ENCODE measurements at places on chromosomes 4 and X.

DNA sequence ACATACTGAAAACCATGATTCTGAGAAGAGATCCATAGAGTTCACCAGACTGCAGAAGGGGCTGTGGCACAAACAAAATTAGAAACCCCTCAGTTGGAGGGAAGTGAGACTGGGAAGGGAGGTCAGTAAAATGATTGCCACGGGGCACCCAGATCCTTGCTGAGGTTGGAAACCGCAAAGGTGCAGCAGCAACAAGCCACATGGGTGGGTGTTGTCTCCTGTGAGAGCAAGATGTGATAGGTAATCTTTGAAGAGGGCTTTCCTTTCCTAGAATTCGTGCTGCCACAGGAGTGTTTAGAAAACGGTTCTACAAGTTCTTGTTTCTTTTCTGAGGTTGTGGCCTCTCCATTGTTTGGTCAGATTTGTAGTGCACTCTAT, 85.5 kb downstream of the NFKB1 start:
- DNase-seq = no peak

DNA sequence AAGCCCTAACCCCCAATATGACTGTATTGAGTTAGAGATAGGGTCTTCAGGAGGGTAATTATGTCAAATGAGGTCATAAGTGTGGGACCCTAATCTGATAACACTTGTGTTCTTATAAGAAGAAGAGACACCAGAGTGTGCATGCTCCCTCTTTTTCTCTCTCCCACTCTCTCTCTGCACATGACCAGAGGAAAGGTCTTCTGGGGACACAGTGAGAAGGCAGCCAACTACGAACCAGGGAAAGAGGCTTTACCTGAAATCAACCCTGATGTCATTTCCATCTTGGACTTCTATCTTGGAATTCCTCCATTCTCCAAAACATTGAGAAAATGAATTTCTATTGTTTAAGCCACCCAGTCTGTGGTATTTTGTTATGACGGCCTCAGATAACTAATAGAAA, 97.2 kb upstream of the MAD2L1 start:
- no peak for DNase-seq

GRCh38 chrX:14398725-14399124, 130.6 kb upstream of the GLRA2 start:
- DNase-seq = no peak

DNA sequence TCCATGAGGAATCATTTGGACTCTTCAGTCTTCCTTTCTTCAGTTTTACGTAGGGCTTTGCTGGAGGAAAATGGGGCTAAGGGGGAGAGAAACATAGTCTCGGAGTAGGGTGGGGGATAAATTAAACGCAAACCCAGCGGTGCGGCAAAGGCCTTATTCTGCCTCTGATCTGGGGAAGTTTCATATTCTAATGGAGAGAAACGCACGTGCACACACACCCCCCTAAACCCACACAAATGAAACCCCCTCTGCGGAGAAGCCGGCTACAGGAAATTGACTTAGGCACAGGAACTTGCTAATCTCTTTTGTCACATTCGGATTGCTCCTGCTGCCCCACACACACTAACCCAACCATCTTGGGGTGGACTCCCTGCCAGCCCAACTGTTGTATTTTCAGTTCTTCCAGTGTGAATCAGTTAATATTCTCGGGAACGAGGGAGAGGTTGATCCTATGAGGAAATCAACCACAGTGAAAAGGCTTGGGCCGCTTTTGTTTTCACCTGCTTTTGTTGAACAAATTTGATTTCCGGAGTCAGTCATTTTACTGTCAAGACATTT, at the start of gene RHOH:
RHOH (plus strand) TSS at position 308 of the 558 bp plus-strand sequence. CDS start 46,356 bp downstream, outside the sequence.
- DNase-seq = no peak

- no peak for DNase-seq
Observed at GRCh38 chr4:138894011-138894410, 121.6 kb upstream of the NOCT start.

DNA sequence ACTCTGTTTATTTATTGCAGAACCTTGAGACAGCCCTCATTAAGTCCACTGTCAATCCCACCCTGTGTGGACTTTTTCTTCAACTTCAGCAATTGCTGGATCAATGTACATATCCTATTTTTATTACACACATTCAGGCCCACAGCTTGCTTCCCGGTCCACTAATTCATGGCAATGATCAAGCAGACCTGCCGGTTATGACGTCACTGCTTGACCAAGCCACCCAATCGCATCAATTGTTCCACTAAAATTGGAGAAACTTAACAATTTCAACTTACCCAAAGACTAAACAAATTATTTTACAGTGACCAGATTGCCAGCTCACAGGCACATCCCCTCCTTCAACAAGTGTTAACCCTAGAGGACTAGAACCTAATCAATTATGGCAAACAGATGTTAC, 240.4 kb upstream of the MAGEB18 start:
- no peak for DNase-seq

- no peak for DNase-seq
Observed at GRCh38 chr4:62490635-62491034, 1290.5 kb downstream of the ADGRL3 start.

DNA sequence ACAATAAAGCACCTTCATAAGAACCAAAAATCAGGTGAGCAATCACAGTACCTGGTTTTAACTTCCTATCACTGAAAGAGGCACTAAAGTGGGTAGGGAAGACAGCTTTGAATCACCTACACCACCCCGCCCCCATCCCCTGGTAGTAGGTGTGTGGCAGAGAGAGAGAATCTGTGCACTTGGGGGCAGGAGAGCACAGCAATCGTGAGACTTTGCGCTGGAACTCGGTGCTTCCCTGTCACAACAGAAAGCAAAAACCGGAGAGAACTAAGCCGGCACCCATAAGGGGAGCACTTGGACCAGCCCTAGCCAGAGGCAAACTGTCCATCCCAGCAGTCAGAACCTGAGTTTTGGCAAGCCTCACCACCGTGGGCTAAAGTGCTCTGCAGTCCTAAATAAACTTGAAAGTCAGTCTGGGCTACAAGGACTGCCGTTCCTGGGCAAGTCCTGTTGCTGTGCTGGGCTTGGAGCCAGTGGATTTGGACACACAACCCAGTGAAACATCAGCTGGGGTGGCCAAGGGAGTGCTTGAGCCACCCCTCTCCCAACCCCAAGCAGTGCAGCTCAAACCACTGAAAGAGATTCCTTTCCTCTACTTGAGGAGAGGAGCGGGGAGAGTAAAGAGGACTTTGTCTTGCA, 32.1 kb downstream of the NDUFB11 start:
- DNase-seq = no peak

DNA sequence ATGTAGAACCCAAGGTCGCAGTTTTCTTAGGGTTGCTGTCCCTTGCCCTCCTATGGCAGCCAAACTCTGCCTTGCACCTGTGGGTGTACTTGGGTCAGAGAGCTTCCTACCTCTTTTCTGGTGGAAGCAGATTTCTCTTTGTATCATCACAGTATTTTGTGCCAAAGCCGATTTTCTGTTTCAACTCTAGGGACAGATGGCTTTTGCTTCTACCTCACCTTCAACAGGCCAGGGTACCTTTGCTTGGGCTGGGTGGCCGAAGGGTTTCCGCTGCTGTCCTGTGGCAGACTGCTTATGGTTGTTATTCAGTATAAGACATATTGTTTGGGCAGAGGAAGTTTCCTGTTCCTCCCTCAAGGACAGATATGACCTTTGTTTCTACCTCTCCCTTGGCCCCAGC, 22.4 kb downstream of the NEIL3 start:
- DNase-seq = no peak

- DNase-seq = no peak
Observed at GRCh38 chr4:147975933-147976928, 244.3 kb downstream of the ARHGAP10 start.

DNA sequence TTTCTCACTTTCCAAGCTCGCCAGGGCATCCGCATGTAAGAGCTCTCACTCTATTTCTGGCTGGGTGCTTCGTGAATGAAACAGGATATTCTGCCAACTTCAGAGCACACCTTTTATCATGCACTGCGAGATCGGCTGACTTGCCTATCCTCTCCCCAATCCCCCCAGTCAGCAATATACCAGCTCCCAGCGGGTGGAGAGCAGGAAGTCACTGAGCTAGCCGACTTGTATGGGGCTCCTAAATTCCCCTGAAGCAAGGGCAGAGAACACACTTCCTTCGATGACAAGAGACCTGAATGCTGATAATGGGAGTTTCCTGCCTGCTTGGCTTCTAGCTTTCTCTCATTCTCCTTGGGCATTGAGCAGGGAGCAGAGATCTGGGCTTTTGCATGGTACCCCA, 33.8 kb upstream of the MAMLD1 start:
- no peak for DNase-seq

GRCh38 chrX:63740382-63740781, 44.6 kb downstream of the ARHGEF9 start:
- DNase-seq = no peak

DNA sequence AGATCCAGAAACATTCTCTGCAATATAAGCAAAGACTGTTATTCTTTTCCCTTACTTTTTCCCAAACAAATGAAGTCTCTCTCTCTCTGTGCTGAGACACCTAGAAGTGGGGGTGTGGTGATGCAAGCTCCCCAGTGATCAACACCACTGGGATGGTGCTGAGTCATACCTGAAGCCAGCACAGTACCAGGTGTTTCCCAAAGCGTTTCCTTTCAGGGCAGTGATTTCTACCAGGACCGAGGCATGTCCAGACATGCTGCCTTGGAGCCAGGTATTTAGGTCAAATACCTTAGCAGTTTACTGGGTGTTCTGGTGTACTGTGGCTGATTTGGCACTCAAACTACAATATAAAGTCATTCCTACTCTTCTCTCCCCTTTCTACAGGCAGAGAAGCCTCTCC, 726.5 kb downstream of the FAM133A start:
- no peak for DNase-seq
